Liver (tissue), 10 donors: ENCODE measurements at places on chromosomes 4 and X.

GRCh38 chr4:82601242-82602015 is 39.6 kb upstream of the TMEM150C start:
- H3K27me3 ChIP-seq: no peaks in the 10 kb centered on the region
- H3K4me3 ChIP-seq: no peak overlapping the region
- no peaks in the 10 kb centered on the region for H3K36me3 ChIP-seq
- no peaks in the 10 kb centered on the region for H3K4me1 ChIP-seq
- no peak for DNase-seq

- no peaks in the 10 kb centered on the region for H3K27me3 ChIP-seq
- H3K27ac ChIP-seq: no peak overlapping the region
- no peaks in the 10 kb centered on the region for H3K4me1 ChIP-seq
Observed at GRCh38 chr4:124152132-124152531, 560.4 kb downstream of the ANKRD50 start.

DNA sequence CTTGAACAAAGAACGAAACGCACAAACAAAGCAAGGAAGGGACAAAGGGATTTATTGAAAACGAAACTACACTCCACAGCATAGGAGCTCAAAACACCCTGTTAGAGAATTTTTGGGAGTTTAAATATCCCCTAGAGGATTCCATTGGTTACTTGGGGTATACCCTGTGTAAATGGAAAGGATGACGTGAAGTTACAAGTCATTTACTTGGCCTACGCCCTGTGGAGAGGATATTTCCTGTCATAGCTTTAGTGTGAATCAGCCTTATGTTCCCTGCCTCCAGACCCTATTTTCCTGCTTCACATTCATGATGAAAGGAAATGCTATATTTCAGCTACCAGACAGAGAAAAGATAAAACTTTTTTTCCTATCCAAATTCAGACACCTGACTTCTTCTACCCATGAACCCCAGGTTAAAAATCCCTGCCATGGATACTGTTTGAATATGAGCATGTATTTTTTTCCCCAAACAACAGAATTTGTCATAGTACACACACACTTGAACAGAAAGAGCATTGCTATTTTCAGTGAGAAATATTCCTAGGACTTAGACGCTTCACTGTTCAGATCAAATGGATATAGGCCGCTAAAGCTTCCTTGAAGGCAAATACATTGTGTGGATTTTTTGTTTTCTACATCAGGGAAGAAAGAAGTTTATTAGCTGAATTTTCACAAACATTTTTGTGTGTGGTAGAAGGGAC is 20.4 kb downstream of the PIN4 start:
- no peaks in the 10 kb centered on the region for H3K27me3 ChIP-seq
- no peak overlapping the region for H3K27ac ChIP-seq
- DNase-seq: no peak
- H3K4me3 ChIP-seq: no peak overlapping the region

- H3K4me3 ChIP-seq: no peak overlapping the region
- H3K36me3 ChIP-seq: no peaks in the 10 kb centered on the region
- DNase-seq: no peak
- no peaks in the 10 kb centered on the region for H3K27me3 ChIP-seq
Observed at GRCh38 chr4:60221866-60222265, 978.3 kb upstream of the ADGRL3 start.

GRCh38 chrX:115583496-115584004 is 22.6 kb downstream of the PLS3 start:
- no peaks in the 10 kb centered on the region for H3K36me3 ChIP-seq
- H3K4me3 ChIP-seq: no peak overlapping the region
- H3K27me3 ChIP-seq: no peaks in the 10 kb centered on the region

GRCh38 chrX:112642349-112642748 is 37.4 kb downstream of the LHFPL1 start:
- H3K4me1 ChIP-seq: no peaks in the 10 kb centered on the region
- H3K27ac ChIP-seq: no peak overlapping the region
- peak; percentile 29 for DNase-seq
- H3K27me3 ChIP-seq: no peaks in the 10 kb centered on the region
- H3K4me3 ChIP-seq: no peak overlapping the region

DNA sequence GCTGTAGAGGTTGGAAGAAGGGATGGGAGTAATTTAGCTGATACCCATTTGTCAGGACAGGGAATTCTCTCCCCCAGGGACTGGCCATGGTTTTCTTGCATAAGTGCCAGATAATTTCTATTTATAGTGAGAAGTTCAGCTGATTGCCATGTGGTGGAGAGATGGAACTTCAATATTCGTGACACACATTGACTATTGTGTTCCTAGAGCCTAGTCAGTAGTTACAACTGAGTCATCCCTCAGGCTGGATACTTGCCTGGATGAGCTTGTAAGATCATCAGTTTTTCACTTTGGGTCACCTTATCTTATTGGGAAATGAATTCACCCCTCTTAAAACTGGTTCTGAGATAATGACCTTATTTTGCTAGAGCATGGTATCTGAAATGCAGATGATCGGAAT is 32.2 kb downstream of the CFAP299 start:
- DNase-seq: no peak
- no peaks in the 10 kb centered on the region for H3K4me1 ChIP-seq
- no peak overlapping the region for H3K4me3 ChIP-seq
- no peak overlapping the region for H3K27ac ChIP-seq
- H3K36me3 ChIP-seq: no peaks in the 10 kb centered on the region
- no peaks in the 10 kb centered on the region for H3K27me3 ChIP-seq

DNA sequence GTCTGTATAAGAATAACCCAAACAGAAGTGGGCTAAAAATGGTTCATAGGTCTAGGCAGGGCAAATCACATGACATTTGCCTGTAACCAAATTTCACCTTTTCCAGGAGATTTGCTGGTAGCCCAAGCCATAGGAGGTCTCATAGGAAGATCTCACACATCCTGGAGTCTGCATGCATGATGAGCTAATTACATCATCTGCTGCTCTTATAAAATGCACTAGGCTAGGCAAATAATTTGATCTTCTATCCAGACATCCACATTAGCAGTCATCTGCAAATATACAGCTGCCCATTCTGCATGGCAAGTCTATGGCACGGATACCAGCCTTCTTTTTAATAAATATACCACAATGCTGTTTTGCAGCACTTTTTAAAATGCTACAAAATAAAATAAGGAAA is 87.2 kb downstream of the MAPK10 start:
- H3K36me3 ChIP-seq: no peaks in the 10 kb centered on the region
- no peak overlapping the region for H3K4me3 ChIP-seq
- H3K27me3 ChIP-seq: no peaks in the 10 kb centered on the region
- H3K4me1 ChIP-seq: no peaks in the 10 kb centered on the region
- no peak overlapping the region for H3K27ac ChIP-seq

- no peaks in the 10 kb centered on the region for H3K27me3 ChIP-seq
- H3K4me1 ChIP-seq: no peaks in the 10 kb centered on the region
Observed at GRCh38 chrX:70030301-70030767, 19.4 kb downstream of the AWAT2 start.

DNA sequence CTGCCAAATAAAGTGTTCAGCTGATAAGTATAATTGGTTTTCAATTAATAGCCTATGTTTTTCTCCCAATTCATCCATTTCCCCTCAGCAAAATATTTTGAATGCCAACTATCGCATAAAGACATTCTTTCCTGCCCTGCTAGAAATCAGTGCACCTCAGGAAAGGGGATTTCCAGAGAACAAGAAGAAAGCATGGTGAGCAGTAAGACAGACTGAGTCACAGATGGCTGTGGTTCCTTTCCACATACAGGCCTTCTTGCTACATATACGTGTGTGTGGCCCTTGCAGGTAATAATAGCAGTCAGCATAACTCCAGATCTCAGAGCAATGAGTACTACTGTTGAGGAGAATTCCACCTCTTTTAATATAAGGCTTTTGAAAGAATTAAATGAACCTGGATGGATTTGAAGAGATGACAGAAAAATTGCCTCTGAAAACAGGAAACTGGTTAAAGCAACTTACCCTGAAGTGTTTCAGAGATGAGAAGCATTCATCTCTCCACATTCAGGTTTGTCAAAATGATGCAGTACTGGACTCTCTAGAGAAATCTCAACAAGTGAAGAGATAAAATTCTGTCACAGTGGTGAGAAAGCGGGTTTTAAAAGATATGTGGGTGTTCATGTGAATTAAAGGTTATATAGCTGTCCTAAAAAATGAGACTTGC is 13.6 kb downstream of the GASK1B start:
- H3K27ac ChIP-seq: no peak overlapping the region
- no peaks in the 10 kb centered on the region for H3K4me1 ChIP-seq
- H3K36me3 ChIP-seq: no peaks in the 10 kb centered on the region
- no peak for DNase-seq
- H3K27me3 ChIP-seq: no peaks in the 10 kb centered on the region

GRCh38 chr4:158327525-158327924 is 117.2 kb downstream of the TMEM144 start:
- no peaks in the 10 kb centered on the region for H3K4me1 ChIP-seq
- no peak overlapping the region for H3K27ac ChIP-seq
- H3K36me3 ChIP-seq: no peaks in the 10 kb centered on the region

GRCh38 chrX:3268829-3269228 is 77.6 kb downstream of the MXRA5 start:
- H3K4me3 ChIP-seq: no peak overlapping the region
- H3K36me3 ChIP-seq: no peaks in the 10 kb centered on the region
- no peaks in the 10 kb centered on the region for H3K27me3 ChIP-seq

GRCh38 chrX:153903238-153903980 is 1.1 kb upstream of the AVPR2 start:
- peaks cover 5% of the 10 kb centered on the region for H3K4me1 ChIP-seq
- DNase-seq: no peak
- H3K27ac ChIP-seq: no peak overlapping the region

GRCh38 chrX:48465336-48465933 is 4.6 kb downstream of the SLC38A5 start:
- H3K27ac ChIP-seq: no peak overlapping the region
- DNase-seq: no peak
- H3K4me1 ChIP-seq: no peaks in the 10 kb centered on the region
- no peak overlapping the region for H3K4me3 ChIP-seq

- DNase-seq: no peak
- no peaks in the 10 kb centered on the region for H3K4me1 ChIP-seq
- H3K4me3 ChIP-seq: no peak overlapping the region
- no peaks in the 10 kb centered on the region for H3K36me3 ChIP-seq
- no peaks in the 10 kb centered on the region for H3K27me3 ChIP-seq
Observed at GRCh38 chr4:86876894-86877685, 15.1 kb downstream of the C4orf36 start.

DNA sequence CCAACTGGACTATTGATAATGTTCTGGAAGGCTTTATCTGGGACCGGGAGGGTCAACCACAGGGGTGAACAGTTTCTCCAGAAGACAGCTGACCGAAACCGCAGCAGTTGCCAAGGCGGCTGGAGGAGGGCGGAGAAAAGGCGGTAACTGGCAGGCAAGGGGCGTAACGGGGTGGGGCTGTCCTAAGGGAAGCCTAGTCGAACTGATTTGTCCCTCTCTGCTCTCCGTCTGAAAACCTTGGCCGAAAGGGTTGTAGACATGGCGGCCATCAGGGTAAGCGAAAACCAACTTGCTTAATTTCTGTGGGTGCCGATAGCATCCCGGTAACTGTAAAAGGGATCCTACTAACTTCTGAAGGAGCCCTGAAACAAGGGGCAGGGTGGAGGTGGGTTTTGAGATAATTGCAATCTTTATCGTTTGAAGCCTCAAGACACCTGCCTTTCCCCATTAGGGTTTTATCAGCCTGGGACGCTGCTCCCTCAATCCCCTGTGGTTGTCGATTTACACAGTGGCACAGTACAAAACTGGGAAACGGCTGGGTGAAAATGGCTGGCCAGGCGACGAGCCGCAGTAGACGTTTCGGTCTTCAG is at the start of gene APOOL:
APOOL (plus strand) TSS at position 223 of the 590 bp plus-strand sequence; CDS start at position 259, 36 bp downstream.
- DNase-seq: peak; percentile 82
- H3K4me1 ChIP-seq: peaks cover 5% of the 10 kb centered on the region
- H3K4me3 ChIP-seq: peak within 1 kb of the TSS; percentile 78
- H3K36me3 ChIP-seq: no peaks in the 10 kb centered on the region
- peak within 1 kb of the TSS; percentile 68 for H3K27ac ChIP-seq
- no peaks in the 10 kb centered on the region for H3K27me3 ChIP-seq

- no peak overlapping the region for H3K4me3 ChIP-seq
- DNase-seq: no peak
- no peak overlapping the region for H3K27ac ChIP-seq
- no peaks in the 10 kb centered on the region for H3K4me1 ChIP-seq
Observed at GRCh38 chrX:120200851-120201250, 42.4 kb downstream of the RHOXF2 start.

DNA sequence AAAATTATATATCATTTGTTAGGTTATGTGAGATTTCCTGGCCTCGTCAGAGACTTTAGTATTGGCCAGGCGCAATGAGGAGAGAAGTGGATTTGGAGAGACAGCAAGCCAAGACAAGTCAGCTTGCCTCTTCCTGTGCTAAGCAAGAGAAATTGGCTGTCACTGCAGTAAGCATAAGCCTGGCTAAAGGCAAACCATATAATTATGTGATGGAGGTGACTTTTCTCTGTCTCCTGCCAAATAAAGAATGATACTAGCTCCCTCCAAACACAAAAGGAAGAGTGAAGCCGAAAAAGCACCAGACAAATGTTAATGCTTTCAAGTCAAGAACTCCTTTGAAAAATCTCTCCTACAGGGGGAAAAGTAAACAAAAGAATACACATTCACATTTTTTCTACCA is 2246.0 kb downstream of the ARAP2 start:
- H3K36me3 ChIP-seq: no peaks in the 10 kb centered on the region
- H3K4me1 ChIP-seq: no peaks in the 10 kb centered on the region
- H3K4me3 ChIP-seq: no peak overlapping the region

GRCh38 chrX:20547611-20548051 is 280.9 kb upstream of the RPS6KA3 start:
- H3K36me3 ChIP-seq: no peaks in the 10 kb centered on the region
- peak overlapping the region; percentile 45 for H3K27ac ChIP-seq
- H3K4me1 ChIP-seq: peaks cover 2% of the 10 kb centered on the region
- no peak overlapping the region for H3K4me3 ChIP-seq
- H3K27me3 ChIP-seq: no peaks in the 10 kb centered on the region
- DNase-seq: no peak

DNA sequence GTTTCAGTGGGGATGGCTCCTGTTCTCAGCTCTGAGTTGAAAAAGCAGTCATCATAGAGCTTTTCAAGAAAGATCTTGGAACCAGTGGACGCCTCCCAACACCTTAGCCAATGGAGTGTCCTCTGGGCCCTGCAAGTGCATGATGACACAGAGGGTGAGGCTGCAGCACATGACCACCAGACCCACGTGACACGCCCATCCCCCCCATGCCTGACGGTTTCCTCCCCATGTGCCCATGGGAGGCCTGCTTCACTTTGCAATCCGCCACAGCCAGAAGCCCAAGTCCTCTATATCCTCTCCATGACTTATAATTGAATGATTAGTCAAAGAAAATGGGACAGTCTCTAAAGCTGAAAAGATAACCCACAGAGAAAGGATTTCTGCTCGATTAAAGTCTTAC is 187.0 kb downstream of the AFAP1 start:
- H3K27me3 ChIP-seq: no peaks in the 10 kb centered on the region
- DNase-seq: no peak
- no peaks in the 10 kb centered on the region for H3K36me3 ChIP-seq
- no peaks in the 10 kb centered on the region for H3K4me1 ChIP-seq

GRCh38 chrX:43958529-43958928 is 14.7 kb downstream of the NDP start:
- DNase-seq: no peak
- no peaks in the 10 kb centered on the region for H3K4me1 ChIP-seq
- no peak overlapping the region for H3K27ac ChIP-seq

GRCh38 chr4:181834071-181834470 is 409.1 kb upstream of the TENM3 start:
- H3K4me1 ChIP-seq: no peaks in the 10 kb centered on the region
- no peaks in the 10 kb centered on the region for H3K36me3 ChIP-seq
- no peak overlapping the region for H3K27ac ChIP-seq
- DNase-seq: no peak
- H3K27me3 ChIP-seq: no peaks in the 10 kb centered on the region
- H3K4me3 ChIP-seq: no peak overlapping the region
